C1 segment of cervical spinal cord (tissue), 14 donors: ENCODE measurements at places on chromosomes 1 and 21.

- no peak for DNase-seq
These were observed 108.0 kb downstream of the HMGB4 start for GRCh38 chr1:33971913-33972312.

- no peak for DNase-seq
These were observed 2.3 kb downstream of the FCRLB start for GRCh38 chr1:161723459-161724141.

GRCh38 chr1:110174961-110175360 is 24.7 kb downstream of the SLC6A17 start:
- no peak for DNase-seq

GRCh38 chr1:117669572-117669971 is 63.7 kb downstream of the TENT5C start:
- DNase-seq: no peak

DNA sequence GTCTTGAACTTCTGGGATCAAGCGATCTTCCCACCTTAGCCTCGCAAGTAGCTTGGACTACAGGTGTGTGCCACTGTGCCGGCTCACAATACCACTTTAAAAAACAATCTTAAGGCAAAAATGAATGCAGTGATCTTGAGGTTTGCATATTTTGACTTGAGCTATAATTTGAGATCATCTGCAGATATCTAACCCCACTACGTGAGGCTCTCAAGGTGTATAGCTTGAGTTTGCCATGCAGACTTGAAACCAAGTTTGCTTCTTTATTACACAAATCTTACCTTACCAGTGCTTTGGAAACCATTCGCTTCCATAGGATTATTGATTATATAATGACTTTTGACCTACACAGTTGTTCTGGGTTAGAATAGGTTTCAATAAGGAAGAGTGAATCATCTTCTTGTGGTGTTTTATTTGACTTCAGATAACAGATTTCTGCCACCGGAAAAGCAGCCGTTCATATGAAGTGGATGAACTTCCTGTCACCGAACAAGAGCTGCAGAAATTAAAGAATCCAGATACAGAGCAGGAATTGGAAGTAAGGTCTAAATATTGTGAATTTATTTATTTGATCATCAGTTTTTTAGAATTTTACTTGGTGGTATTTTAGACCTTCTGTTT is 155.1 kb downstream of the VPS13D start:
- DNase-seq: no peak

- DNase-seq: no peak
These were observed 10.7 kb downstream of the AK5 start for GRCh38 chr1:77292551-77292950.
